CD4-positive, CD25-positive, alpha-beta regulatory T cell (primary cell): ENCODE measurements at places on chromosomes 4 and X. TPM values are rescaled to one million over a fixed set of nuclear protein-coding genes. Genes with fewer than 3 reads are reported as not detected.
A peak's percentile ranks its signal among the peaks of the same experiment; 100 is the strongest.

GRCh38 chrX:23493941-23494374, 159.3 kb downstream of the PTCHD1 start:
- no peak for DNase-seq

DNA sequence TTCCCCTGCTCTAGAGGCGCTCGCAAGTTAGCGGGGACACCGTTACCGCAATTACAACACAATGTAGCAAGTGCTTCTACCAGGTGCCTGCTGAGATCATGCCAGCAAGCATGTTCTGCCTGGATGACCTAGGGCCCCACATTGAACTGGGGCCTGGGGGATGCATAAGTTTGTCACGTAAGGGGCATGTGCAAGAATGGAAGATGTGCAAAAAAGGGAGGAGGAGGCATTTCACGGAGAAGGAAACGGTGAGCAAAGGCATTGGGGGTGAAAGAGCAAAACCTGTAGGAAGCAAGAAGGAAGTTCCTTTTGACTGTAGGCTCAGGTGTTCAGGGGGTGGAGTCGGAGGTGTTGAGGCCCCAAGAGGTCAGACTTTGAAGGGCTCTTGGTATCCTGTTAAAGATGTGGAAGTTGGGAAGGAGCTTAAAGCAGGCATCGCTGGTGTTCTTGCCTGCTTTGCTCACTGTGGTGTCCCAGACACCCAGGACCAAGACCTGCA, 602 bp upstream of the SCARB2 start:
- no peak for DNase-seq

- DNase-seq = no peak
These were observed 99.8 kb downstream of the LARP7 start for GRCh38 chr4:112736718-112737135.

- no peak for DNase-seq
These were observed 13.8 kb downstream of the FRYL start for GRCh38 chr4:48766131-48766792.

OTC gene
- not detected for polyA plus RNA-seq

- no peak for DNase-seq
These were observed 570.9 kb downstream of the ADGRL3 start for GRCh38 chr4:61771056-61771455.

GRCh38 chr4:37803348-37803973, 23.0 kb upstream of the PGM2 start:
- peak; percentile 74 for DNase-seq

NKX3-2 gene
- polyA plus RNA-seq = not detected

- no peak for DNase-seq
These were observed 432.3 kb upstream of the HS3ST1 start for GRCh38 chr4:11860996-11861395.
